ENCODE measurements at places on chromosomes 2 and 18.

DNA sequence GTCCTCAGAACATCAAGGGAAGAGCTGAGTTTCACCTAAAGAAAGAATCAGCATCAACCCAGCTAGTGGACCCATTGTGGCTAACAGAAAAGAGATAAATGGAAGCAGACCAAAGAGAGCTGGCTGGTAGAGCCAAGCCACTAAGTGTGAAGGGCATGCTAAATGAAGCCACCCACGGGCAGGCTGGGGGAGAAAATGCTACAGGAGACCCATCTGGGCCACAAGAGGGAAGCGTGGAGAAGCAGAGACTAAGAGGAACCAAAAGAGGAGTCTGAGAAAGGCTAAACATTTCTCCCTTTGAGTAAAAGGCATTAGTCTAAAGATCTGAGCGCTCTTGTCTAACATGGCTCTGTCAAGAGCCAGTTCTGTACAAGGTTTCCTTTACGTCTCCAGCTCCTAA is 15.8 kb downstream of the CWC22 start:
- DNase-seq = no peak

- DNase-seq = no peak
These were observed 153.7 kb upstream of the SERTAD2 start for GRCh38 chr2:64807417-64807816.

- DNase-seq = no peak
These were observed 633 bp upstream of the RNF152 start for GRCh38 chr18:61893309-61893970.

DNA sequence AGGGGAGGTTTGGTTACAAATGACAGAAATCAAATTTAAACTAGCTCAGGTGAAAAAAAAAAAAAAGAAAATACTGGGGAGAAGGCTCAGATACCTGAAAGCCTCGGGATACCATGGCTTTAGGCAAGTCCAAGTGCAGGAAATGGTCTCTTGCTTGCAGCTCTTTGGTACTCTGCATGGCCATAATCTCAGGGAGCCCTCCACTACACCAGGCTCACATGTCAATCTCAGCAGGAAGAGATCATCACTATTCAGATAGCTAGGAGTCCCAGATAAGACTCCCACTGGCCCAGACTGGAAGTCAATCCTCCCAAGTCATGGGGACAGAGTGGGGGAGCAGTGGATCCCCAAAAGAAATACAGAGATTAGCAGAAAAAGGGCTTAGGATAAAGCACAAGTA is 64.8 kb upstream of the RALBP1 start:
- no peak for DNase-seq

DNA sequence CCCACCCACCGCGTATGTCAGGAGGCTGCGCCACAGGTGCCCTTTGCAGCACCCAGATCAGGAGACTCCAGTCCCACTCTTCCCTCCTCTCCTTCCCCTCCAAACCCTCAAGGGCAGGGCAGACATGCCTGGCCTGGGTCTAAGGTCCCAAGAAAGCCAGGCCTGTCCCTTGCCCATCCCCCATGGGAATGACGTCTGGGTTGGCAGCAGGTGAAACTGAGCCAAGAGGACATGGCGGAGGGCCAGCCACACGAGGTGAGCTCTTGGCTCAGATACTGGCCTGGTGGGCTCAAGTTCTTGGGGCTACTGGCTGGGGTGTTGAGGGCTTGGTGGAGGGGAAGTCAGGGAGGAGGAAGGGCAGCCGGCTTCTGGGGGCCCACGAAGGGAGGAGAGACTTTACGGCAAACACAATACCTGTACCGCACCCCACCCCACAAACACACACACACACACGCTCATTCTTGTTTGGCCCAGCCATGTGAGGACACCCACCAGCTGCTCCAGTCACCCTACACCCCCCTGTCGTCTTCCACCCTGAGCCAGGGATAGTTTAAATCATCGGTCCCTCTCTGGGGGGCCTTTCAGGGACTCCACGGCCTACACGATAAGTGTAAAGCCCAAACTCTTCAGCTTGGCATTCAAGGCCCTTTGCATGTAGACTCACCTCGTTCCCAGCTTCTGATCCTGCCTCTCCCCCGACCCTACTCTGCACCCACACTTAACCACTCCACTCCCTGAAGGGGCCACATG is 24.1 kb upstream of the TNS1 start:
- DNase-seq = no peak

DNA sequence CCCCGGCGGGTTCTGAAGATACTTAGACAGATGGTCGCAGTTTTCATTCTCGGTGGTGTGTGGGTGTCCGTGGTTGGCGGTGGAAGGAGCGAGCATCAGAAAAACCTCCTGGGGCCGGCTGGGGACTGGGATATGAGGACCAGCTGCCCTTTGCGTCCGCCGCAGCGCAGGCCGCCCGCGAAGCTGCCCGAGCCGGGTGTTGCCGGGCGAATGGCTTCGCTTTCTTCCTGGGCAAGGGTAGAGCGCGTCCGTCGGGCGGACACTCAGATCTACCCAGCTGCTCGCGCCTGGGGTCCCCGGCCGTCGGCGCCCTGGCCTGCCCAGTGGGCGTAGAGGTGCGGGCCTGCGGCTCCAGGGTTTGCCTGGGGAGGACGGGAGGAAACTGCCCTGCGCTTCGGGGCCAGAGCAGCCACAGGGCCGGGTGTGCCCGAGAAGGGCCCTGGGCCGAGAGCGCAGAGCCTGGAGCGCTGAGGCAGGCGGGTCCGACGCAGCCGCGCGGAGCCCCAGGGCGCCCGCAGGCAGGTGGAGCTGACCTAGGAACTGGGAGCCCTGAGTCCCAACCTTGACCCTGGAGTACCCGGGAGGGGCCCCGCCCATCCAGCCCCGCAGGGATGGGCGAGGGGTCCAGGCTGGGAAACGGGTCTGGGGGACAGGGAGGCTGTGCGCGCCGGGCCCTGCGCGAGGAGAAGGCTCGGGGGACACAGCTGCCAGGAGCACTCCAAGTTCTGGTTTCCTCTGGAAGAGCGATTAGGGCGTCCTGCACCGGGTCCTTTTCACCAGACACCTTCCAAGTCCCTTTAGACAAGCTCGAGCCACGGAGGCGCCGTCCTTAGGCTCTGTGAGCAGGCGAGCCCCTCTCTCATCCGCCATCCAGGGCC is 1.3 kb downstream of the TWIST2 start:
- DNase-seq = no peak

- DNase-seq = no peak
These were observed 1080.2 kb upstream of the NRXN1 start for GRCh38 chr2:52112141-52112540.

DNA sequence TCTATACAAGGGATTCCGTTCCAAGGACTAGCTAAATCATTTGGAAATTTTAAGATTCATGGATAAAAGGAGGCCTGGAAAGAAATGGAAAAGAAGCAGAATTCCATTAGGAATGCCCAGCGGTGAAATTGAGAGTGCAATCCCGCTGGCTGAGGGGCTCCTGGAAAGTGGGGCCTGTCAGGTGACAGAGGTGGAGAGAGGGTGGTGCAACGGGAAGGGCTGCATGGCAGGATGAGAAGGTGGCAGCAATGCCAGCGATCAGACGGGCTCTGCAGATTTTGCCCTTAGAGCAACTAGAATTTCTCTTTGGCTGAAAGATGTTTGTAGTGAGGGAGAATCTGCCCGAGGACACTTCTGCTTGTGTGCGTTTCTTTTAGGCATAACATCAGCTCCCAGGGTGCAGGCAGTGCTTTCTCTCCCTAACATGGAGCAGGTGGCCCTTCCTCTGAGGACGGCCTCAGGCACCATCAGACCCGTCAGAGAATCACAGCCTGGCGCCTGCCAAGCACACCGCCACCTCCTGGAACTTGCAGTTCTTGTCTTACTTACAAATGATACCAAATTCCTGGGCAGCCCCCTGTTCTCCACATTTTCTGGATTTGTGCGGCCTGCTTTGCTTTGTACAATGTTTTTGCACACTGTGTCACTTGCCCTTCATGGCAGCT is 261.6 kb downstream of the NDUFA10 start:
- no peak for DNase-seq

DNA sequence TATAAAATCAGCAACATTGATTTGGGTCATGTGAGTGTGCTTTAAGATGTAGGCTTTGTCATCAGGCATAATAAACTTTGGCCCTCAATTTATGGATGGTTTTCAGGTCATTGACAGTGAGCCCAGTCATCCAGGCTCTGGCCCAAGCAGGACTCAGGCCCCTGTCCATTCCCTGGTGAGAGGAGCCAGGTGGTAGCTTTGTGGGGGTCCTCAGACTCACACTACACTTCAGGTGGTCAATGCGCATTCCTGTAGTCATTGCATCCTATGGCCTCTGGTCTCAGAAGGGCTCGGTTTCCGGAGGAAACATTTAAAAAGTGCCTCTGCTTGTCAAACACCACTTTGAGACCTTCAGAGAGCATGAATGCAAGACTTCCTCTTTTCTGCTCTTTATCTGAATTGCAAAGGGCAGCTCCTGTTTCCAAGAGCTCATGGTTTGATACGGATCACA is 20.2 kb downstream of the LGALSL start:
- no peak for DNase-seq

- no peak for DNase-seq
These were observed at the start of gene G6PC2 for GRCh38 chr2:168901003-168901402. G6PC2 (plus strand) TSS chr2:168901291; CDS start chr2:168901332, 41 bp downstream.

- DNase-seq = no peak
These were observed 124.1 kb downstream of the KLHL29 start for GRCh38 chr2:23509103-23509502.

GRCh38 chr18:48123324-48123723 is 192.9 kb upstream of the SMAD2 start:
- no peak for DNase-seq

DNA sequence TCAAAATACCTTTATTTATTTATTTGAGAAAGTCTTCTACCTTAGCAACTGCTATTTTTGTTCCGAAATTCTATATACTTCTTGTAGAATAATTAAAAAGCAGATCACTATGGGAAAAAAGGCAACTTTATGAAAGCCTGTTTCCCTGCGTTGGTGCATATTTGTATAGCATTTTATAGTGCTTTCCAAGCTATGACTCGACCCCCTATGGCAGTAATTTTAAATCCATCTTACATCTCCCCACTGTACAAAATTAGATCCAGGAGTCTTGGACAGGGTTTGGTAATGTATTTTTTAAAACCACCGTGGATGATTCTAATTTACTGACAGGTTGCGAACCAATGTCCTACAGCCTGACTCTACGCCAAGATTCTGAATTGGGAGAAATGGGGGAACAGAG is 10.1 kb downstream of the TANK start:
- no peak for DNase-seq
